ENCODE measurements at places on chromosomes 12 and 14.

GRCh38 chr14:99484106-99484505, 2.9 kb downstream of the CCNK start:
- no peak for DNase-seq

DNA sequence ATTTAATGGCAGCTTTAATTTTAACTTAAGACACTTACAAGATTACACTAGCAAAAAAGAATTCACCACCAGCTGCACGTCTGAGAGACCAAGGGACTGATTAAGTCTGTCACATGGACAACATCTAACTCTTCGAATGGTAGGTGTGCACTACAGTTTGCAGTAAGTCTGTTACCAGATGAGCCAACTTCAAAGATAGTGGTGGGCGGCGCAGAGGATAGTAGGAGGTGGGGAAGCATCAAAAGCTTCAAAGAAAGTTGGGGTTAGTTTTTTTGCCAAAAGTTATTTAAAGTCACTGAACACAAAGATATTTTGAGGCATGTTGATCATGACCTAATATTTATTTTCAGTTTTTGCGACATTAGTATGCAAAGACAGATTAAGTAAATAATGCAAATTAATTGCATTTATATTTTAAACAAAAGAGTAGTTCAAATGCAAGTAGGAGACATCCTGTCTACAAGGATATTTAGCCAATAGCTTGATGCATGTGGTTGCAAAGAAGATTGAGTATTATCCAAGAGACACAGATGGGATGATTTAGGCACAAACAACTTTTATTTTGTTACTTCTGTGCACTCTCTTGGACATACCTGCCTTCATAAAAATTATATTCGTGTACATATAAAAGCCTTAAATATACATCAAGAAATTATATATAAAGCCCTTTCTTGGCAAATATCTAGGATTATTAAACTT, 327.7 kb downstream of the BMP4 start:
- no peak for DNase-seq

- DNase-seq, result no peak
Observed at GRCh38 chr12:71492604-71493003, 53.0 kb downstream of the LGR5 start.

DNA sequence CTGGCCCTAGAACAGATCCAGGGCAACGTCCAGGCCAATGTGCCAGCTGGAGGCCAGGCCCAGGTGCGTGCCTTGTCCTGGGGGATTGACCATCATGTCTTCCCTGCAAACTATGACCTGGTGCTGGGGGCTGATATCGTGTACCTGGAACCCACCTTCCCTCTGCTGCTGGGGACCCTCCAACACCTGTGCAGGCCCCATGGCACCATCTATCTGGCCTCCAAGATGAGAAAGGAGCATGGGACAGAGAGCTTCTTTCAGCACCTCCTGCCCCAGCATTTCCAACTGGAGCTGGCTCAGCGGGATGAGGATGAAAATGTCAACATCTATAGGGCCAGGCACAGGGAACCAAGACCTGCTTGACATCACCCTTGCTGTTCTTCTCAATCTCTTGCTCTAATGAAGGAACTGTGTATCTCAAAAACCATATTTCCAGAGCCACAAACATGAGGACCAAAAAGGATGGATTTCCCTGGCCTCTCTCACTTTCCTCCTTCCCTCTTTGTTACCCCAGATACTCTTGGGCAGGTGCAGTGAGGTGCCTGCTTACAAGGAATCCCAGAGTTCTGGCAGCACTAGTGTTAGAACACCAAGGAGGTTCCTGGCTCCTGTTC, 2.2 kb upstream of the TSFM start:
- DNase-seq, result no peak

DNA sequence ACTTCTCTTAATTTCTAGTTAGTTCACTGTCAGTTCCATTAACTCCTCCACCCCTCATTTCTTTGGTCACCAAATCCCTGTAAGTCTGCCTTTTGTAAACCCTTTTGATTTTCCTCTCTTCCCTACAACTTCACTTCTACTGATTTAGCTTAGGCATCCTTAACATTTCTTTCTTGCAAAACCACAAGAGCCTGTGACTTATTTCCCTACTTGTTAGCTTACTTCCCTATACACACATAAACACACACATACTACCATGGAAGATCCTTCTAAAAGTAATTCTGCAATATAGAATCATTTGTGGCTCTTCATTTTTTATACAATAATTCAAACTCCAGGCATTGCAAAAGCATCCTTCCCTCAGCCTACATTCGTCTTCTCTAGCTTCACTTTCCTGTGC, 494.3 kb upstream of the USP15 start:
- DNase-seq, result no peak

- no peak for DNase-seq
Observed at GRCh38 chr12:27822076-27822712, 42.2 kb upstream of the MANSC4 start.

- DNase-seq, result no peak
Observed at GRCh38 chr12:76450690-76451089, 102.5 kb upstream of the BBS10 start.

DNA sequence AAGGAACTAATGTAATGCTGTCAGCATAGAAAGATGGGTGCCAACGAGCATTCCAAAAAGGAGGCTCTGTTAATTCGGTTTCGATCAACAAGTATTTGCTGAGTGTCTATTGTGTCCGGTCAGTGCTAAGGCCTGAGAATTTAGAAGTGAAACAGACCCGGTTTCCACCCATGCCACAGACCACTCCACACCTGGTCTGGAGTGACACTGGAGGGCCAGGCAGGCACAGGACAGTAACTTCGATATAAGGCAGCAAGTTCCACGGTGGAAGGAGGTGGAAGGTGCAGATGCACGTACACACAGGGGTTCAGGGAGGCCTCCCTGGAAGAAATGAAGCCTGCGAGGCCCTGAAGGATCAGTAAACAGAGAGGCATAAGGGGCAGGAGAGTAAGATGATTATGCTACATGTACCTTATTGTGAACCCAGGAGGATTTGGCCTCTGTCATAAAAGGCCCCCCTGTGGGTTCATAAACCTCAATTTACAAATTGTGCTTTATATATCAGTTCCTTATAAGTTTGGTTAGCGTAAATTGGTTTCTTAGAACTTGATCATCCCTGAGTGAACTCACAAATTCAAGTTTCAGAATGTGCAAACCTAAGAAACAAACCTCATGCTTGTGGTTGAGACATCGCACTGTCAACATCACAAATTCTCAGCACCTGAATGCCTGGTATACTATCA, 25.9 kb downstream of the SSH1 start:
- no peak for DNase-seq

DNA sequence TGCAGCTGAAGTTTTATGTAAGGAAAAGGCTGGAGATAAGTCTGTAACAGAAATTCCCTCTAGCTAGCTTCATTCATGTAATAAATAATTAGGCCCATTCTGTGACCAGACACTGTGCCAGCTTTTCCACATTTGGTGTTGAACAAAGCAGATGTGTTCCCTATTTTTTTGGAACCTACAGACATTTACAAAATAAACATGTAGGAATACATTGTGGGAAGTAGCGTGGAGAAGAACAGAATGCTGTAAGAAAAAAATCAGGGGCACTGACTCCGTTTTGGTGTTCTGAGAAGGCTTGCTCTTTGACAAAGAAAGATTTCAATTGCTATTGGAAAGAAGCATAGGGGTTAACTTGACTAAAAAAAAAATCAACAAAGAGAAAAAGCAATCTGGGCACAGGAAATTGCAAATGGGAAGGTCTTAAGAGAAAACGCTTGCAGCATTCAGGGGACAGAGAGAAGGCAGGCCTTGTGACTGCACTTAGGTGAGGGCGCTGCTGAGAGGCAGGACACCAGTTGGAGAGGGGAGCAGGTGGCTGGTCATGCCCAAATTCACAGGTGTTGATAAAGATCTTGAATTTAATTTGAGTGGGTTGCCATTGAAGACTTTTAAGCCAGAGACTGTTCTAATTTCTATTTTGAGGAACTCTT, 4.0 kb downstream of the FAR2 start:
- DNase-seq, result no peak

DNA sequence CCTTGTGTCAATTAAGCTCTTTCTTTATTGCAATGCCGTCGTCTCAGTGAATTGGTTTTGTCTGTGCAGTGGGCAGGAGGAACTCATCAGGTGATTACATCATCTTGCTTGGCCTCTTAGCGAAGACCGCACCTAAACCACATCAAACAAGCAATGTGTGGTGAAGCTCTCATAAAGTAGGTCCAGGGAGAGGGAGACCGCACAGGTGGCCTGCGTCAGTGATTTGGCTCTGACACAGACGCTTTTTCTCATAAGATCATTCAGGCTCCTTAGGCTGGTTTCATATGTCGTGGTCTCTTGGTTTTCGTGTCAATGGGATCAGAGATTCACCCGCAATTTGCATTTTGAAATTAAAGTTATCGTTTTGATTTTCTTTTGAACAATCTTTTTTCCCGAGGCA, 6.7 kb upstream of the TESC start:
- DNase-seq, result no peak

GRCh38 chr14:60865378-60866127, 115.3 kb downstream of the TRMT5 start:
- DNase-seq, result no peak

DNA sequence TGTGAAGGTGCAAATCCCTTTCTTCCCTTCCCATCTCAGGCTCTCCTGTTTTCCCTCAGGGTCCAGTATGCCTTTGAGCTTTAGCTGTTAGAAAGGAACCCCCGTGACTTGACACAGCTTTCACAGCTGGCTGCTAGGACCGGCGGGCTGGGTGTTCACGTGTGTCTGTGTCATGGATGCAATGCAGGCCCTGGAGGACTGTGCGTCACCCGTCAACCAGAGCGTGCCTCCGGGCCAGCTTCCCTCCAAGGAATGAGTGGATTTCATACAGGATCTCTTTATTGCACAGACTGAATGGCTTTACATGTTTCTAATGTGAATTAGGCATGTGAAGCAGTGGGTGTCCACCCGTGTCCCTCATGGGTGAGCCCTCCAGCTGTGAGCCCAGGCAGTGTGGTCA, 77.4 kb downstream of the AACS start:
- DNase-seq, result no peak

- DNase-seq, result no peak
Observed at GRCh38 chr14:49487238-49487637, 98.9 kb downstream of the RPS29 start.

DNA sequence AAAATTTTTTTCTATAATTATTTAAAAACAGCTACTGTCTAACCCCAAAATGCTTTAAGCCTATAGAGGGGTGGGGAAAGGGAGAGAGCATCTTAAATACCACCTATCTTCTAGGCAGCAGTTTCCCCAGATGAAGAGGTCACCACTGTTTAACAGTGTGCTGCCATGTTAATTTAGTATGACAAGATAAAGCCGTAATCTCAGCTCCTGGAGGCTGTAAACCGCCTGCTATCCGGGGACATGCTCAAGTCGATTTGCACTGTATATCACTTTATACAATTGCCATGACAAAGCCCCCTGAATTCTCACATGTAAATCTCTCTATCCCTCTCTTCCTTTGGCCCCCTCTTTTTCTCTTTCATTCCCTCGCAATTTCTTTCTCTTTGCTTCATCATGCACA, 68.5 kb downstream of the SOX5 start:
- no peak for DNase-seq

- DNase-seq, result no peak
Observed at GRCh38 chr14:44403193-44403592, 103.9 kb downstream of the FSCB start.

DNA sequence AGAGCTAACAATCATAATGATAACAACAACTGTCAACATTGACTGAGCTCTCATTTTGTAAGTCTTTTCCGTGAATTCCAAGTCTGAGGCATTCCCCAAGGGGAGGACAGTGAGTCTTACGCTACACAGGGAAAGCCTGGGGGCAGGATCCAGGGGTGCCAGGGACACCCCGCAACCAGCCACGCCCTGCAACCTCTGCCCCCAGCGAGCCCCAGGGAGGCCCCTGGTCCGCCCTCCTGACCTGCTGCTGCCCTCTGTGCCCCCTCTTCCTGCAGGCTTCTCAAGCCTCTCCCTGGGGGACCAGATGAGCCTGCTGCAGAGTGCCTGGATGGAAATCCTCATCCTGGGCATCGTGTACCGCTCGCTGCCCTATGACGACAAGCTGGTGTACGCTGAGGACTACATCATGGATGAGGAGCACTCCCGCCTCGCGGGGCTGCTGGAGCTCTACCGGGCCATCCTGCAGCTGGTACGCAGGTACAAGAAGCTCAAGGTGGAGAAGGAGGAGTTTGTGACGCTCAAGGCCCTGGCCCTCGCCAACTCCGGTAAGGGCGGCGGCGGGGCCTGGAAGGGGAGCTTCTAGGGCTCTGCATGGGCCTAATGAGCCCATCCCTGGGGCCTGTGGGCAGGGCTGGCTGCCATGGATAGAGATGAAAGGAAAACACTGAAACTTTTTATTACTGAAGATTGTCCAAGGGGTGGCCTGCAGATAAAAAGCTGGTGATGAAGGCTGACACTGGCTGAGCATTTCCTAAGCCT, 115.4 kb downstream of the ESRRB start:
- DNase-seq, result no peak

GRCh38 chr12:90045559-90045958, 336.9 kb upstream of the ATP2B1 start:
- no peak for DNase-seq

DNA sequence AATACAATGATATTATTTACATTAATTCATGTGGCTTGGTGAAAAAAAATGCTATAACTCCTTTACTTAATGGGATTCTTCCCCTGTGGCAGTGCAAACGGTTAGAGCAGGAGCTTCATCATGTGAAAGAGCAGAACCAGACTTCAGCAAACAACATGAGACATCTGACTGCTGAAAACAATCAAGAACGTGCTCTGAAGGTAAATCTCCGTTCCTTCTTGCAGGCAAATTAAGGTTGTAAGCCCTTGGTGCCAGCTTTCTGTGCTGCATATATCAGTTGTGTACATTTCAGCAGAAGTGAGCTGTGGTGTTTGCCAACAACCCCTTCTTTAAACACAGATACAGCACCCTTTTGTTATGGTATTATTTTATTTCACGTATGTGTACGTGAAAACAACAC, 171.7 kb downstream of the MIPOL1 start:
- DNase-seq, result no peak

DNA sequence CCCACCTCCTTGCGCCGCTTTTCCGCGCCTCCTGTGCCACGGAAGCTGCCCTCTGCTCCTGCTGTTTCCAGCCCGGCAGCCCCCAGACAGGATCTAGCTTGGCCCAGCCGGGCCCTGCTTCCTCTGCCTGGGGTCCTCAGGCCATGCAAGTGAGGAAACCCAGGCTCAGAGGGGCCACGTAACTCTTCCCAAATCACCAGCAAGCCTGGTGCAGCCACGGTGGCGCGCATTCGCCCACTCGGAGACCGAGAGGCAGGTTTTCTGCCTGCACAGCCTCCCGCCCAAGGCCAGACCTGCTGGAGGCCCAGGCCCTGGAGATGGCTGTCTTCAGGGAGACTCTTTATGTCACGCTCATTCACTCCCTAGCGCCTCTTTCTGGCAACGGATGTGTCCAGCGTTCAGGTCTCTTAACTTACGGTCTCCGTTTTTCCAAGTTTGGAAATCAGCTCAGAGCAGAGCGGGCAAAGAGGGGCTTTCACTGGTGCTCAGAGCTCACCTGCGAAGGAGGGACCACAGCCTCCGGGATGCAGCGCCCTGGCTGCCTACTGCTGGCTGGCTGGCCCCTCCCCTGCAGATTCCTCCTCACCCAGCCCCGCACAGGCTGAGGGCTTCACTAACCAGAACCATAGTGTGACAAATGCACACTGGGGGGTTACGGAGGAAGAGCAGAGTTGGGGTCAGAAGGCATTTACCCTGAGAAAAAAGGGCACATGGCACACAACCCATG, 20.6 kb upstream of the CEP170B start:
- no peak for DNase-seq
